NCI-H2227 treated with DMSO at 0.1 percent for 48 hours (cell line): ENCODE measurements at places on chromosomes 4 and X.

GRCh38 chr4:53618321-53618720 is 27.0 kb upstream of the LNX1 start:
- DNase-seq, result no peak

DNA sequence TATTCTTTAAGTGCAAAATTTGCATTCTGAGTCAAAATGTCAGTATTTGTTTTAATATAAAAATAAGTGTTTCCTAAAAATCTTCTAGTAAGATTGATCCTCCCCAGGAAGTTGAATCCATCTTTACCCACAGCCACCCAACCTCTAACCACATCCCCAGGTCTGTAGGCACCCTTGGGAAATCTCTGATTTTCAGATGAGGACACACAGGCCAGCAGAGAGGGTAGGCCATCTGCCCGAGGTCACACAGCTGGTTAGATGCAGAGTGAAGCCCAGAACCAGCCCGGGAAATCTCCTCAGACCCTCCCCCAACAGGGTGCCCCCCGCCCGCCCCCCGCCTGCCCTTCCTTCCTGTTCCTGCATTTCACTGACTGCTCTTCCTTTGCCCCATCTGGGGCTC is 277.5 kb downstream of the FBXW7 start:
- no peak for DNase-seq

DNA sequence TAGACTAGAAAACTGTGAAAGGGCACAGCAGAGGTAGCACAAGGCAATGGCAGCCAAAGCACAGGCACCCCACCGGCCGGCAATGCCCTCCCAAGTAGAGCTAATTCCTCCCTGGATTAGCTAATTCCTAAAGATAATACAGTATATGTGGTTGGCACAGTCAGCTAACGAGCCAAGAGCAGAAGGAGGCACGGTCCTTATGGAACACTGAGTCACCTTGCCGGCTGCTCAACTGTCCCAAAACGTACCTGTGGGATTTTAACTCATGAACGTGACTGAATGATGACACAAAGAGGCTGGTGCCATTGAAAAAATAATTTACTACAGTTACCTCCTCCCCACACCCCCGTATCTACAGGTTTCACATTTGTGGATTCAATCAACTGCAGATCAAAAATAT is 9.1 kb upstream of the FGFBP1 start:
- DNase-seq, result no peak

DNA sequence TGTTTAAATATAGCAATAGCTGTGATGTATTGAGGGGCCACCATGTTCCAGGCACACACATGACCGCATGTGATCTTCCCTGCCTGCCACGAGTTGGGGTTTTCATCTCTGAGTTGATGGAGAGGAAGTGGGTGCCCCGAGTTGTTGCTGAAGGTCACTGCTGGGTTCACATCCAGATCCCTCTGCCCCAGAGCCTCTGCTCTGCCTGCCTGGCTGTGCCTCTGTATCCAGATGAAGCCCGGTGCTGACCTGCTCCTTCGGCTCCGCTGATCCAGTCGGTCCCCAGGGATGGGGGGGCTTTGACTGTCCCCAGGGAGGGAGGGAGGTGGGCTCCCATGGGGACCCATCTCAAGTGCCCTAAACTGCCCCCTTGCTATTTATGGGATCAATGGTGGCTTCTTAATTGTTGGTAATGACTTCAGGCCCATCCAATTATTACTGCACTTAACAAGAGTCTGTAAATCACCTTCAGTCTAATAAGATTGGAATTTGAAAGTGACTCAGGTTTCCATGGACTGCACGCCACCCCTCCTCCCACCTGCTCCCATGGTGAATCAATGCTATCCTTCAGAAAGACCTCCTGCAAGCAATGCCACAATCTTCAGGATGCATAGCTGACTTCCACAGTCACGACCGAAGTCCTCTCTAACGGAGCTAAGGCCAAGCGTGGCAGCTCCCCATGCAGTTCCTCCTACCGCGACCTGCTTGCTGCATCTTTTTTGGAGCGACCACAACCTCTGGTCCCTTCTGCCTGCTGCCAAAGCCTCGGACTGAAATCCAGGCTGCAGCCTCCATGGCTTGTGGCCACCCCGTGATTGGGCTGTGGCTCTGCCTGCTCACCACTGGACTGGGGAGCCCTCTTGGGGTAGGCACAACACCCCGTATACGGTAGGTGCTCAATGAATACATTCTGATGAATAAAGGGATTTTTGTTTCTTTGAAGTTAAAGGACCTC is 73.1 kb downstream of the CPZ start:
- DNase-seq, result no peak

DNA sequence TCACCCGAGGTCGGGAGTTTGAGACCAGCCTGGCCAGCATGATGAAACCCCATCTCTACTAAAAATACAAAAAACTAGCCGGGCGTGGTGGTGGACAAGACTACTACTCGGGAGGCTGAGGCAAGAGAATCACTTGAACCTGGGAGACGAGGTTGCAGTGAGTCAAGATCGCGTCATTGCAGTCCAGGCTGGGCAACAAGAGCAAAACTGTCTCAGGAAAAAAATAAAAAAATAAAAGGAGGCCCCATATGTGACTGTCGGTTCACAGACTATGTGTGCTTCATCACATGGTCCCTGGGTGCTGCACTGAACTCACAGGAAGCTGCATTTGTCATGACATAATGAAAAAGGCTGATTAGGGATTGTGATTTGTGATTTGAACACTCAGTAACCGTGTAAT is 6.4 kb downstream of the TRIML1 start:
- no peak for DNase-seq

GRCh38 chr4:139734875-139735380 is 69.3 kb downstream of the MGST2 start:
- DNase-seq, result peak; percentile 87

DNA sequence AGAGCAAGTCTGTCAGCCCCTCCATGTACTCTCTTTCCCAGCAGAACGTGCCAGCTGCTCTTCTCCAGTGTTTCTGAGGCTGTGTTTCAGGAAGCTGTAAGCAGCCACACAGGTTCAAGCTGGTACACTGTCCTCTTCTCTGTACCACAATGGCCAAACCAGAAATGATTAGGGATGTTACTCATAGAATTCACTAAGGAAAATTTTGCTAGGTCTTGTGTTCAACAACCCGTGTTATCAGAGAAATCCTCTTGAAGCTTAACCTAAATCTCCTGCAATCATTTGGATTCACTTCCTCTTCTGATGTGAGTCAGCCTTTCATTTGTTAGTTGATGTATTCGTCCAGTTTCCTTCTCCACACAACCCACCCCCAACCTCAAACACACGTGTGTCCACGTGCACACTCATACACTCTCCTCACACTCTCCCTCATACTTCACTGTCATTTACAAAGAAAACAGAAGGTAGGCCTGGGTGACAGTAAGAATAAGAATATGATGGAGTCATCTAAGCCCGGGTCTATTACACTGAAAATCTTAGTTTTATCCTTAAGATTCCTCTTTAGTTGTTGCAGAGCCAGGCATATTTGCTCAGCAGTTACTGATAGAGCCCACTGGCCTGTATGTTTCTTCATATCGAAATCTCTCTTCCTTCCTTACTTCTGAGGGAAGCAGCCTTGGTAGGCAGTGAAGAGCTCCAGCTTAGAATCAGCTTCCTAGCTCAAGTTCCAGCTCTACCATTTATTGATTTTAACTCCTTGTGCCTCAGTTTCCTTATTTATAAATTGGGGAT is 63.4 kb downstream of the DCUN1D4 start:
- DNase-seq, result no peak

DNA sequence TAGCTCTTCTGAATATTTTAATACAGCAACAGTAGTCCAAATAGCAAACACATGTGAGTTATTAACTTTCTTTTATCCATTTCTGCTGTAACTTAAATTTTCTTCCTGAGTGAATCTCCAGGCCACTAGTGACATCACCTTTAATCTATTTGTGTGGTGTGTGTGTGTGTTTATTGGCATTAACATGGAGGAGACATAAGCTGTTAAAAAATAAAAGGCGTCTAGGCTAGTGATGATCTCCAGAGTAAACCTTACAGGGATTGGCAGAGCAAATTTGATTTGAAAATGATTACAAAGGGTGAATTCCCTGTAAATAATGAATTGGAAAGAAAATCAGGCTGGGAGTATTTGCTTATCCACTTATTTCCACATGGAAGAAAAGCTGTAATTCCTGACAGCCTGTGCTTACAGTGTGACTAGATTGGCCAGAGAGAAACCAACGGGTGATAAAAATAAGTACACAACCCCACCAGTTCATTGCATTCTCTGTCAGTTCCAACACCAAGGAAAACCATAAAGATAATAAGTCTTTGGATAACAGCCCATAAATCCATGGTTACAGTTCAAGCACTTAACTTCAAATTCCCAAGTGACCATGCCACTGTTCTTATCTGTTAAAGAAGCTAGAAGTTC is 186.1 kb downstream of the ENOX2 start:
- DNase-seq, result no peak

GRCh38 chr4:101708293-101709039 is 82.1 kb upstream of the BANK1 start:
- no peak for DNase-seq

GRCh38 chr4:2419814-2420213 is 1.1 kb downstream of the CFAP99 start:
- no peak for DNase-seq

GRCh38 chrX:31420302-31420701 is 348.5 kb upstream of the FTHL17 start:
- DNase-seq, result no peak
